ENCODE measurements at places on chromosomes 11 and 22.

GRCh38 chr22:32874976-32875375 is 73.5 kb downstream of the TIMP3 start:
- no peak for DNase-seq

DNA sequence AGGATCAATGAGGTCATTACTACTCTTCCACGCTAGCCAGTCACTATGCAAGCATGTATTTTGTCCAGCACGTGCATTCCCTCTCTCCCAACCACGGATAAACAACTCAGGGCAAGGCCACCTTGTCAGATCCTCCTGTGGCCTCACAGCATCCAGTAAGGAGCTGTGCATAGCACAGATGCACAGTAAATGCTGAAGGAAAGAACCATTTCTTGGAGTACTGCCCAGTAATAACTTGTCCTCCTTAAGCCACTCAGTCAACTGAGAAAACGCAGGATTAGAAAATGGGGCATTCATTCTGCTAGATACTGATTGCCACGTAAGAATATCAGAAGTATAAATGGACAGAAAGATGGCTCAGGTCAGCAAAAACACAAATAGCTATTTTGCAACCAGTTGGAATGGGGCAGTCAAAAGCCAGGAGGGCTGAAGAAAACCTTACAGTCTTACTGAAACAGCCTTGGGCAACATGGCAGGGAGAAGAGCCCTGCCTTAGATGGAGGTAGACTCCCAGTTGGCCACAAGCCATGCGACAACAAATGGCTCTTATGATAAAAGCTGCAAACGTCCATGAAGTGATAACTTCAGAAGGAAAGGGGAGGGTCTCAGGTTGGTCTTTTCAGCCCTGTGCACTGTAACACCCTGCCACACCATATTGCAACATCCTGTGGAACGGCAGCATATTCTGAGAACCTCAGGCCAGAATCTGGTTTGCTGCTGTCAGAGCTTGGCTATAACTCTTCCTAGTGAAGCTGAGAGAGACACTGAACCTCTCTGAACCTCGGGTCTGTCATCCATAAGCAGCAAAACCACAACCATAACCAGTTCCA is 23.0 kb downstream of the PC start:
- DNase-seq: no peak

DNA sequence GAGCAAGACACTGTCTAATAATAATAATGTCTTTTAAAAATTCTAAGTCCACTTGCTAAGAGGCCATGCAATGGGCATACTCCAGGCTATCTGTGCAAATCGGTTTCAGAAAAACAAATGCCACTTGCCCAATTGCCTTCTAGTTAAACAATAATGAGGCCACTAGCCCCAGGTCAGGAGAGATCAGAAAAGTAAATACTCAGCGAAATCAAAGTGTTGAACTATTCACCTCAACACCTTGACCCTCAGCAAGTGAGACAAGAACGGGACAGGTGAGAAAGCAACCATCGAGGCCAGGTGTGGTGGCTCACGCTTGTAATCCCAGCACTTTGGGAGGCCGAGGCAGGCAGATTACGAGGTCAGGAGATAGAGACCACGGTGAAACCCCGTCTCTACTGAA is 72.3 kb upstream of the SYN3 start:
- no peak for DNase-seq

DNA sequence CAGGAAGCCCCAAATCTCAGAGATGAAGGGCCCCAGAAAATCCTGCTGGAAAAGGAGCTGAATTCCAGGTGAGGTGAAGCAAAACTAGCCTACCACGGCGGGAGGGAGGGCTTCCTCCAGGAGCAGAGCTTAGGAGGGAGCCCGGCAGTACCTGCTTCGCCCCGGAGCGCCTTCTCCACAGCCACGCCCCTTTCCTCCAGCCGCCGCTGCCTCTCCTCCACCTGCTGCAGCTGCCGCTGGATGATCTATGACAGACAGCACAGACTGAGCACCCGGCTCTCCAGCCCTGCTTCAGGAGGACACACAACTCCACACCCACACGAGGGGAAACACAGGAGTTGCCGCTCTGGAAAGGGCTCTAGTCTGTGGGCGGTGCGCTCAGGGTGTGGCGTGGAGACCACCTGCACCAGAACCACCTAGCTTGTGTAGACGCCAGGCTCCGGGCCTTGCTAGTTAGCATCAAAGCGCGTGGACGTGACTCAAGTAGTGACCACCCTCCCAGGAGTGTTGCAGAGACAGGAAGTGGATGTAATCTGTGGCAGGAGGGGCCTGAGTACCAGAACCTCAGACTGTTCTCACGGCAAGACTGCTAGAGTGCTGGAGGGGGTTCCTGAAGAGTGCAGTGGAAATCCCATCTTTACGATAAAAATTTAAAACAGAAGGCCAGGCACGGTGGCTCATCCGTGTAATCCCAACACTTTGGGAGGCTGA is 34.6 kb upstream of the BID start:
- DNase-seq: peak; percentile 54

GRCh38 chr22:20581503-20582170 is 74.2 kb downstream of the MED15 start:
- DNase-seq: no peak
